Activated CD4-positive, alpha-beta memory T cell treated with anti-CD3 and anti-CD28 coated beads, Interleukin-2, amount 10 ng/mL, durations not matched to agents 7 days and 5 days (primary cell): ENCODE measurements at places on chromosomes 7 and 10.

- no peak for DNase-seq
Measured at GRCh38 chr7:17661982-17662585, 278.2 kb downstream of the SNX13 start.

DNA sequence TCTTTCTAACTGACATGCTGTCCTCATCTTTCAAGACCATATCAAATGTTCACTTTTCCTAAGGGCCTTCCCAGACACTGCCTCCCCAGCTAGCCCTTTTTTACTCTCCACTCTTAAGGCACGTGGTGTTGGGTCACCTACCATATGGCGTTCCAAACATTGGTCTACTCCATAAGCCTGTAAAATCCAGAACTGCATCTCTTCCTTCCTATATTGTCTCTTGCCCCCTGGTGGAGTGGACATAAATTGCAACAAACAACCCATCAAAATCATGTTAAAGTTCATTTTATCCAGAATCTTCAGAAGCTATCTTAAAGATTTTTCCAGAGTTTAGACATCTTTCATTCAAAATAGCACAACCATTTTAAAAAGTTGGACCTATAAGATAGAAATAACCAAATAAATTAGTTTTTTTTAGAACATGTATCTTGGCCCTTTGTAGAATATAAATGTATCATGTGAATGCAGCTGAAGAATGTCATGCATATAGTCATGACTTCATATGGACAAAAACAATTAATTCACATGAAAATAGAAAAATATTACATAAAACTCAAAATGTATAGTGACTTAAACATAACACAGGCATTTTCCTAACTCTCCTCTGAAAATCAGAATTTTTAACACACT is 180.6 kb upstream of the CHRM2 start:
- no peak for DNase-seq

DNA sequence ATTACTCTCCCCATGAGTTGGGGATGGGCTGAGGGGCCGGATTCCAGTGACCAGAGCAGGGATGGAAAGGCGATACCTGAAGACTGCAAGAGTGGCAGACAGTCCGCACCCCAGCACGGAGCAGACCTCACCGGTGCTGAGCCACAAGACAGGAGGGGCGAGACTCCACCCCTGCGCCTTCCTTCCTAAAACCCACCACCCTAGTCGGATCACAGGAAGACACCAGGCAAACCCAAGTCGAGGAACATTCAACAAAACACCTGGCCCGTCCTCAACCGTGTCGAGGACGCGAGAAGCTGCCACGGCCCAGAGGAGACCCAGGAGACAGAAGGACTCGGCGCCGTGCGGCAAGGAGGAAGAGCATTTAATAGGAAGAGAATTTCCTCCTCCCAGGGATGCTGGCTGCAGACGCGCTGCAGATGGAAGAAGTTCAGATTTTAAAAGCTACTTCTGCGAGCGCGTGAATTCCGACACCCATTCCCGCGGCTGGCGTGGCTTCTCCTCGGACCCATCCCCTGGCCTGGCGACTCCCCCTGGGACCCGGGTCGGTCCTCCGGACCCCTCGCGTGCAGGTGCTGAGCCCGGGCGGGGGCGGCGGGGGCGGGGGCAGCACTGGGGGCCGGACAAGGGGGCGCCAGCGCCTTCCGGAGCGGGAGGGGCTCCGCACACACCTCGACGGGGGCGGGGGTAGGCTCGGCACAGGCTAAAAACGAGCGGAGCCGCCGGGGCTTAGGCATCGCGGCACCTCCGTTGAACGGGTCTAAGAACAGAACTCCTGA is 563 bp upstream of the UTF1 start:
- DNase-seq: no peak

DNA sequence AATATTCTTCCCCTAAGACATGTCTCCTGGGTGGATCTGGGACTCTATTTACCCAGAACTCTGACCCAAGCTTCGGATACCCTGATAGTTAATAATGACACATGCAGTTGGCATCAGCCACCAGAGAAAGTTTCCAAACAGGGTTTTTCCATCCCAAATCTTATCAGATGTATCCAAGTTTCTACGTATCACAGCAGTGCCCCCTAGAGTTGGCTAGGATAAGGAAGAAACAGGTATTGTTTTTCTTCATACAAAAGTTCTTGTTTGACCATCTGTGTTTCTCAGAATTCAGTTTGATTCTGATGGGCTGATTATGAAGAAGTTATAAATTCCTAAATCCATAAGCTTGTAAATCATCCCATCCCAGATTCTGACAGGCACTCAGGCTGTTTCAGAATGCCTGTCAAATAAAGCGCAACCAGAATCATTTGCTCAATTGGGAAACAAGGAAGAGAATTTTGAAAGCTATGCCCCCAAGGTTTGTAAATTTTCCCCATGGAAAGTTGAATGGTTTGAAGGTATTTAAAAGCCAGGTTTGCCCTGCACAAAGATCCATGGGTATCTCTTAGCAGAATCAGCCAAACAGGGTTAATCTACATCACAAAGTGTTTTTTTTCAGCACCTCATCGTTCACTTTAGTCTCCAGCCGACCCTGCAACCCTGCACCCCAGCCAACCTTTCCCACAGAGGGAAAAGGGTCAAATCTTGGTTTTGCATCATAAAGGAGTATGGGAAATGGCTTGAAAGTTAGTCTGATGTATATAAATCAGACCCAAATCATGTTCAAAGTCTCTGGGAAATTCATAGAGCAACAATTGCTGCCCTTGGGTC is 47.4 kb downstream of the NRAP start:
- DNase-seq: no peak

DNA sequence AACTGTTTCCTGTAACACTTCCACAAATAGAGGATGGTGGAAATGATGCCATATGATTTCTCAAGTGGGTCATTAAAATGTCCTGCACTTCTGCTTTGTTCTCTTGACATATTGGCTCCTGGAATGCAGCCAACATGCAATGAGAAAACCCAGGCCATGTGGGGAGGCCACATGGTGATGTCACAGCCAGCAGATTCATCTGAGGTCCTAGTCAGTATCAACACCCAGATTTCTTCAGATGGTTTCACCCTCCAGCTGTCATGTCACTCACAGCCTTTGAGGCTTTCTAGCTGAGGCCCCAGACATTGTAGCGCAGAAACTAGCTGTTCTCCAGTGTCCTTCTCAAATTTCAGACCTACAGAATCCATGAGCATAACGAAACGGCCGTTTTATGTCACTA is 102.3 kb upstream of the NUPR2 start:
- no peak for DNase-seq

- no peak for DNase-seq
Measured at GRCh38 chr7:114530057-114530611, 115.5 kb downstream of the FOXP2 start.

- DNase-seq: no peak
Measured at GRCh38 chr7:74587435-74588126, 69.9 kb upstream of the GTF2I start.

- peak; percentile 52 for DNase-seq
Measured at GRCh38 chr10:33143160-33143728, 185.2 kb upstream of the ITGB1 start.

- no peak for DNase-seq
Measured at GRCh38 chr10:108735380-108735779, 1187.9 kb downstream of the XPNPEP1 start.

GRCh38 chr10:132504501-132505272 is 32.9 kb upstream of the INPP5A start:
- DNase-seq: no peak

DNA sequence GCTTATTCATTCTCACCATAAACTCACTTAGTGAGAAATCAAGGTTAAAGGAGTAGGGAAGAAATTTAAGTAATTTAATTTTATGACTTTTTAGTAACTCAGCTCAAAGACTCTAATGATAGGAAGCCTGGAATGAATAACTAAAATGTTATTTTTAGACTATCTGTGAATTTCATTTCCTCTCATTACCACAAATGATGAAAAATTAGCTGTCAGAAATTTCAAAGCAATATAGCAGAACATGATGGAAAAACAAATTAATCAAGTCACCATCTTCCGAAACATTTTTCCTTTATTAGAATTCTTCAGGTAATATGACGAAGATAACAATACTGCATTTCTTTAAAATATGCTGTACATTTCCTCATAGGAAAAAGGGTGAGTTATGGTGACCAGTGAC is 2.7 kb upstream of the ITGB8 start:
- DNase-seq: no peak

DNA sequence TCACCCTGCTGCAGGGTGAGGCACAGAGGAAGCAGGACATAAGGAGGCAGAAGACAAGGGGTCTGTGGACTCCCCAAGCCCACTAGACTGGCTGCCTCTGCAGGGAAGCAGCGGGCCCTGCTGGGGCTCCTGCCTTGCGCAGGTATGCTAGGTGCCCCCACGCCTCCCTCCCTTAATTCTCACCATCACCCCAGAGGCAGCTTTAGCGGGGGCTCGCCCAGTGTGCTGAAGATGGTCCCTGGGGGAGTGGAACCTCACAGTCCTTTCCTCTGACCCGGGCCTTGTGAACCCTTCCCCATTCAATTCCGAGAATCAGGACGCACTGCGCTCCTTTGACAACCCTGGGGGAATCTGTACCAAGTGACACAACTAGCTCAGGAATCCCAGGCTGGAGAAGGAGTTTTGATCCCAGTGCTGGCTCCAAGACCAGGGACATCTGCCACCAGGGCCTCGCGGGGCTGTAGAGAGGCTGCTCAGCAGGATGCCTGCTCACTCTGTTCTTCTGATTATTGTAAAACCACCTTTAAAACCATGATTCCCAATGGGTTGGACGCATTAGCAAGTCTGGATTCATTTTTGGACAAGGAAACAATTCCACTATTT is 468.4 kb downstream of the TCERG1L start:
- DNase-seq: no peak

DNA sequence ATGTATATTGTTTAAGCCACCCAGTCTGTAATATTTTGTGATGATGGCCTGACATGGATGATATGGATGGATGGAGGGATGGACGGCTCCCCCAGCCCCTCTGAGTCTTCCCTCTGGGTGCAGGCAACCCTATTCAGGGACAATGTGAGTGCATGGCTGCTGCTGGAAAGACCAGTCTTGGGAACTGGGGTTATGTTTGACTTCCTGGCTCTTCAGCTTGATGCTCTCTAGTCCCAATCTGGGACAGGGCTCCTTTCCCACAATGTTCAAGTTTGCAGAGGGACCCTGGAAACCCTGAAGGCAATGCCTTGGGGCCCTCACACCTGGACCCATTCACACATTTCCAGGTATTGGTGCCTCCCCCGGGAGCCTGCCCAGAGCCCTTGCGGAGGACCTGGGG is 52.3 kb upstream of the RET start:
- DNase-seq: no peak

- DNase-seq: no peak
Measured at GRCh38 chr10:125083576-125083920, 76.8 kb downstream of the CTBP2 start.

- no peak for DNase-seq
Measured at GRCh38 chr10:86372784-86373239, 6.2 kb upstream of the GRID1 start.

- DNase-seq: no peak
Measured at GRCh38 chr7:27398851-27399250, 156.2 kb downstream of the EVX1 start.

DNA sequence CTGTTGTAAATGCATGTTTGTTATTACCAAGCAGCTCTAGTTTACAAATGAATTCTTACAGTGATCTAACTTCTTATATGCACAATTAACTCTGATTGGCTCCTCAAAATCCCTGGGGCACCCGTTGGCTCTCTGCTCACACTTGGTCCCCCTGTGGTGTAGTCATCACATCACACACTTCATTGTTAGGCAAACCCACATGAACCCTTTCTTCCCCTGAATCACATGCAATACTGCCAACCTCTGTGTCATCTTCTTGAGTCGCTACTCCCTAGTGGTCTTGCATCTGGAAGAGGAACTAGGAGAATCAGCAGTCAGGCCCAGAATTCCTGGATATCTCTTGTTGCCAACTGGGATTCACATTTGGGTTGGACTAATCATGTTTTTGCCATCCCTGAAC is 73.1 kb downstream of the CD36 start:
- no peak for DNase-seq

DNA sequence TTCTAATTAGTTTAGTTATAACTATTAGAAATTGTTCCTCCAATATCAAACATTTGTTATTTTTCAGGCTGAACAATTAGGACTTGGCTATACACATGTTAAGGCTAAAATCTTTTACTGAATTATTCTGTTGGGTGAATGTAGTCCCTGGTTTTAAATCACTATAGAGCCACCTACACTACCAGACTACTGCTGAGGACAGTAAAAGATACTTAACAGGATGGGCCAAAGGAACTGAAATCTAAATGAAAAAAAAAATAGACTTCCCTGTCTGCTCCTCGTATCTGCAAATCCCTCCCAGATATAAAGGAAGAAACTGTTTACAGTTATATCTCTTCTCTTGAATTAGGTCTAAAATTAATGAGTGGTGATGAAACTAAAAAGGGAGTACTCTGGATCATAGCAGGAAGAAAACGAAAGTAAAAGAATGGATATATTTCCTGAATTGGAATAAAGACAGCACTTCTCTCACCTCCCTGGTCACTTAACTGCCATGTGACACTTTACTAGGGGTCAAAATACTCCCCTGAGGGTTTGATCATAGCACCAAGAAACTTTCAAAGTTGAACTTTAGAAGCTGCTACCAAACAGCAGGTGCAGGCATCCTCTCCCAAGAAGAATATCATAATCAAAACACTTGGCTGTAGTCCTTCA is 12.7 kb downstream of the FBXW4 start:
- DNase-seq: no peak

DNA sequence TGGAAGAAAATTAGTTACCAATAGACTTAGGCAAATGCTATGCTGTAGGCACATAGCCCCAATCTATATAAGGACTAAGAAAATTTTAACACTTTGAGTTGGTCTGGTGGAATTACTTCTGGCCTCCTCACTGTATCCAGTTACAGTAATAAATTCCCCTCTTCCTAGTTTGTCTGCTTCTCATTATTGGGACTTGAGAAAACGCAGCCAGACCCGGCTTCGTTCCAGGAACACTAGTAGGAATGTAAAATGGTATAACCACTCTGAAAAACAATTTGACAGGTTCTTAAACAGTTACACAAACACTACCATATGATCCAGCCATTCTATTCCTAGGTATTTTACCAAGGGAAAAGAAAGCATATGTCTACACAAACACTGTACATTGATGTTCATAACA is 150.2 kb downstream of the VPS50 start:
- DNase-seq: no peak

DNA sequence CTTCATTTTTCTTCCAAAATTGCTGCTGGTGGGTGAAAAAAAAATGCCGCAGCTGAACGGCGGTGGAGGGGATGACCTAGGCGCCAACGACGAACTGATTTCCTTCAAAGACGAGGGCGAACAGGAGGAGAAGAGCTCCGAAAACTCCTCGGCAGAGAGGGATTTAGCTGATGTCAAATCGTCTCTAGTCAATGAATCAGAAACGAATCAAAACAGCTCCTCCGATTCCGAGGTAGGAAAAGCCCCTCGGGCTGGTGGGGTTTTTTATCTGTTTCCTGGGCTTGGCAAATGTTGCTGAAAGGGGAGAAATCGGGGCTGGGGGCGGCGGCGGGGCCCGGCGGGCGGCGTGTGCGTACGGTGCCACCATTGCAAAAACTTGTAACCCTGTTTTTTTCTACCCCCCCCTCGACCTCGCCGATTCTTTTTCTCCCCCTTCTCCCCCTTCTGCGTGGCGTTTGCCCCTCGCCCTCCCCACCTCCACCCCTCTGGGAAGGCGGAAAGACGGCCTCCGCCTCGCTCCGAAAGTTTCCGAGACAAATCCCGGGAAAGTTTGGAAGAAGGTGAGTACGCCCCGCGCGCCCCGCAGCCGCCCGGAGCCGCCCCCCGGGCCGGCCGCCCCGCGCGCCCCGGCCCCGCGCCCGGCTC is 789 bp downstream of the TCF7L2 start:
- DNase-seq: peak; percentile 19

GRCh38 chr7:91267171-91267955 is 3.1 kb downstream of the FZD1 start:
- DNase-seq: no peak
